ENCODE measurements at places on chromosomes 7 and 10. TPM values are rescaled to one million over a fixed set of nuclear protein-coding genes. Genes with fewer than 3 reads are reported as not detected.

DNA sequence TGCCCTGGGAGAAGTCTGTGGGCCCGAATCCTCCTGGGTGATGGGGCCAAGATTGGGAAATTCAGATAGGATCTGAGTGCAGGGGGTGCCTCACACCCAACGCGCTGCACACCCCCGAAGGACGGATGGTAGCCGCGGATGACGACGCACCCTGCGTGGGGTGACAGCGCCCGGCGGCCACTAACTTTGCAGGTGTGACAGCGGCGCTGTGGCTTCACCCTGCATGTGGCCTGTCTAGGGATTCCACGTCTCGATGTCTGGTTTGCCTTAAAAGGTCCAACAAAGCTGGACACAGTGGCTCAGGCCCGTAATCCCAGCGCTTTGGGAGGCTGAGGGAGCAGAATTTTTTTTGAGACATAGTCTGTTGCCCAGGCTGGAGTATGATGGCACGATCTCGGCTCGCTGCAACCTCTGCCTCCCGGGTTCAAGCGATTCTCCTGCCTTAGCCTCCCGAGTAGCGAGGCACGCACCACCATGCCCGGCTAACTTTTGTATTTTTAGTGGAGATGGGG is 18.6 kb downstream of the ADAP1 start:
- H3K4me1 ChIP-seq = no peaks in the 10 kb centered on the region
- H3K27me3 ChIP-seq = no peaks in the 10 kb centered on the region
- DNase-seq = no peak

DNA sequence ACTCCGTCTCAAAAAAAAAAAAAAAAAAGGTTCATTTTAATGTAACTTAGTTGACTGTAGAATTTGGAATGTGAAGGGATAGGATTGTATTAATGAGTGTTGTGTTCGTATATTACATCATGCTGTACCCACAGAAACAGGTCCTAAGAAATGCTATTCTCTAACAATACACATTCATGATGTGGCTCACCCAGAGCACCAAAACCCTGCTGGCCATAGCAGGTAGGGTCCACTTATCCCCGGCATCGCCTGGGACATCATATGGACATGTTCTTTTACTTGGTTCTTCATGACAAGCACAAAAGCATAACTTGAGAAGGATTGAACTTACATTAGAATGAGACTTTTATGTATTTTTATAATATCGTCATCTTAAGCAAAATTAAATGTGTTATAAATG is 241.5 kb downstream of the CACNB2 start:
- H3K4me1 ChIP-seq = peaks cover 4% of the 10 kb centered on the region
- no peak overlapping the region for H3K4me3 ChIP-seq
- H3K27me3 ChIP-seq = no peaks in the 10 kb centered on the region
- H3K27ac ChIP-seq = no peak overlapping the region
- H3K36me3 ChIP-seq = no peaks in the 10 kb centered on the region

DNA sequence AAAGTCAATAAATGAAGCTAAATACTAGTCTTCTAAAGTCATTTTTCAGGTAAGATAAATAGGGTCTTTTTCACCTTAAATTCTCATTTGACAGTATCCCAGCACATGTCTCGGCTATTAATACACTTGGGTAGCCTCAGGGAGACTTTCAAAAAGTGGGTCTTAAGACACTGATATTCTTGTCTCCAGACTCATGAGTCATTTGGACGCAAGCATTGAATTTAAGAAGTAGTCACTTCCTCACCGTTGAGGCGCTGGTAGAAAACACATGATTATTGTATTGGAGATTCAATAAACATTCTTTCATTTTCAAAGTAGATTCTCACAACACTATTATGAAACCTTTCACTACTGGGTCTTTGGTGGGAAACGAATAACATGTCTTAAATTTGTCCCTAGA is 108.9 kb upstream of the SP8 start:
- H3K27ac ChIP-seq = no peak overlapping the region
- no peak for DNase-seq
- H3K36me3 ChIP-seq = no peaks in the 10 kb centered on the region
- no peak overlapping the region for H3K4me3 ChIP-seq
- no peaks in the 10 kb centered on the region for H3K4me1 ChIP-seq
- no peaks in the 10 kb centered on the region for H3K27me3 ChIP-seq

- H3K27me3 ChIP-seq = no peaks in the 10 kb centered on the region
- peaks cover 2% of the 10 kb centered on the region for H3K4me1 ChIP-seq
- no peak overlapping the region for H3K4me3 ChIP-seq
- H3K27ac ChIP-seq = no peak overlapping the region
- no peaks in the 10 kb centered on the region for H3K36me3 ChIP-seq
- no peak for DNase-seq
Measured at GRCh38 chr10:74690393-74690792, 136.0 kb upstream of the KAT6B start.

Gene IL2RA
- 2.4 TPM for total RNA-seq

- H3K4me3 ChIP-seq = no peak overlapping the region
- no peak for DNase-seq
- no peaks in the 10 kb centered on the region for H3K27me3 ChIP-seq
- H3K36me3 ChIP-seq = no peaks in the 10 kb centered on the region
Measured at GRCh38 chr7:97003262-97004246, 1.8 kb upstream of the DLX6 start.

- no peak for DNase-seq
- no peaks in the 10 kb centered on the region for H3K4me1 ChIP-seq
- H3K36me3 ChIP-seq = no peaks in the 10 kb centered on the region
- no peaks in the 10 kb centered on the region for H3K27me3 ChIP-seq
- no peak overlapping the region for H3K27ac ChIP-seq
Measured at GRCh38 chr10:11344550-11344949, 266.9 kb downstream of the USP6NL start.

DNA sequence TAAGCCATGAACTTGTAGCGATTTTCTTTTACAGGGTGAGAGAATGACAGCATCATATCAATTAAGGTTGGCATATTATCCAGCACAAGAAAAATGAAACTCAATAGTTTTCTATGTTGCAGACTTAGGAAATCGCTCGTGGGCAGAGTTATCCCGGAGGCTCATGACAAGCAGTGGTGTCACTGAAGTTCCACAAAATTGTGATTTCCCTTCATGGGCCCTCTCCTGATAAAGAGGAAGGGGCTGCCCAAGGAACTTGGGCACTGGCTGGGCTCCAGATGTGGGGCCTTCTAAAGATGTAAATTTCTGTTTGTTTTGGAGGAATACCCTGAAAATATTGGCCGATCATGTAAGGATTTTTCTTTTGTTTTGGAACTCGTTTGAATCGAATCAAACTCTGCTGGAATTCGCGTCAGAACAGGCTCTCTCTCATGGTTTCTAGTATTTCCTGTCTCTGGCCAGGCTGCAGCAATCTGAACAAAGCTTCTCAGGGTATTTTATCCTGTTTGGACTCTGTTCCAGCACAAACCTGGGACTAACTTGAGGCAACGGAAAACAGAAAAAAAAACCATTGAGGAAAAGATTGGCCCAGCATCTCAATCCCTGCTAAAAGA is 340.6 kb upstream of the NRP1 start:
- no peaks in the 10 kb centered on the region for H3K27me3 ChIP-seq
- H3K4me1 ChIP-seq = peaks cover 2% of the 10 kb centered on the region
- DNase-seq = no peak
- H3K27ac ChIP-seq = no peak overlapping the region
- no peak overlapping the region for H3K4me3 ChIP-seq

Gene PI4K2A
- 14.2 TPM for total RNA-seq

Gene CCDC172
- total RNA-seq = not detected

DNA sequence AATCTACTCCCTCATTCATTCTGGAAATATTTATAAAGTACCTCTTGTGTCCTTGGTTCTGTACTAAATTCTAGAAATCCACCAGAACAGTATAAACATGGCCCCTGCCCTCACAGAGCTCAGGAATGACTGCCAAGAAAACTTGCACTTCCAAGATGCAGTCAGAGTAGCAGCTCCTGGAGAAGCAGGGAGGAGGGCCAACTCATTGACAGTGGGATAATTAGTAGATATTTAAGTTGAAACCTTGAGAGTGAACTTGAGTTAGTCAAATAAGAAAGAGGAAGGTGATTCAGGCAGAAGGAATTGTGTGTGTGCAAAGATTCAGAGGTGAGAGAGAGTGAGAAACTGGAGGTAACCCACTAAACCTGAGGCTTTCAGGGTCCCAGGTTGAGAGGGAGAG is 182.2 kb upstream of the INHBA start:
- peaks cover 10% of the 10 kb centered on the region for H3K4me1 ChIP-seq
- H3K27ac ChIP-seq = no peak overlapping the region
- DNase-seq = no peak
- H3K27me3 ChIP-seq = no peaks in the 10 kb centered on the region
- H3K4me3 ChIP-seq = no peak overlapping the region
- no peaks in the 10 kb centered on the region for H3K36me3 ChIP-seq

DNA sequence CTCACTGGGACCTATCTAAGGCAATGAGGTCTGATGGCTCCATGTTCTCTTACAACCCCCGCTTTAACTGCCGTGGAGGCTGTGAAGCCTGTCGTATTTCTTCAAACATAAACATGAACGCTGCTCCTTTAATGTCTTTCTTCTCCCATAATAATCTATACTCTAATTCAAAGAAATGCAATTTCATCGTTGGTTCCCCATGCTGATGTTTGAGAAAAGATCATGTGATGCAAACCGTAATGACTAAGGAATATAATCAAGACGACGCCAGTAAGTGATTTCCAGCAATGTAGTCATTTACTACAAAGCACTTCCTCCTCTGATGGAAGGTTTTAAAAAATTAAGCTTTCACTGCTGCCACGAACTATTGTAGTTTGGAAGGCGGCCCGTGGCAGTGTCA is 102.6 kb upstream of the NEBL start:
- H3K27me3 ChIP-seq = no peaks in the 10 kb centered on the region
- H3K4me3 ChIP-seq = no peak overlapping the region
- H3K4me1 ChIP-seq = no peaks in the 10 kb centered on the region
- no peak overlapping the region for H3K27ac ChIP-seq

- DNase-seq = no peak
- H3K27ac ChIP-seq = no peak overlapping the region
- no peaks in the 10 kb centered on the region for H3K4me1 ChIP-seq
- H3K4me3 ChIP-seq = no peak overlapping the region
- no peaks in the 10 kb centered on the region for H3K36me3 ChIP-seq
Measured at GRCh38 chr10:13959443-13960359, 371.0 kb downstream of the FRMD4A start.

DNA sequence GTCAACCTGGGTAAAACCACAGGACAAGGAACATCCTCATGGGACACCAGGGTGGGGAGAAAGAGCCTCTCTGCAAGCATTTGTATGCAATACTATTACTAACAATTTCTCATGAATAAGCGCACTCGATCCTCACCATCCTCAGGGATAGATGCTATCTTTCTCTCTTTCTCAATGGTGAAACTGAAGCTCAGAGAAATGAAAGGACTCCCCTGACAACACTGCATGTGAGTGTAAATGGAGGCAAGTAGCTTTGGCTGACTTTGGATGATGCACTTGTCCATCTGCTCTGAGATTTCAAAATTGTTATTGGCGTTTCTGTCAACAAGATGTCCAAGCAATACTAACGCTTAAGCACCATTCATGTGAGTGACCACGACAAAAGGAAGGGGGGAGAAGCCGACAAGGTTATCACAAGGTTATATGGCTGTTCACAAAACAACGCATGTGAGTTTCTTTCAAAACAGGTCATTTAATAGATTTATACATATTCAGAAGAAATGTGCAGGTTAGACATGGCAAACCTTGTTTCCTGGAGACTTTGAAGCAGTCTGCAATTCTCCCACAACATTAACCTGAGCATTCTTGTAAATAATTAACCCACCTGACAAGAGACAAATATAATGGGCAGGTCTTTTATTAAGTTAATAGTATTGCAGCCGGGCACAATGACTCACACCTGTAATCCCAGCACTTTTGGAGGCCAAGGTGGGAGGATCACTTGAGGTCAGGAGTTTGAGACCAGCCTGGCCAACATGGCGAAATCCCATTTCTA is 54.0 kb downstream of the IFIT5 start:
- no peaks in the 10 kb centered on the region for H3K27me3 ChIP-seq
- DNase-seq = no peak
- no peak overlapping the region for H3K27ac ChIP-seq
- no peaks in the 10 kb centered on the region for H3K36me3 ChIP-seq
- no peaks in the 10 kb centered on the region for H3K4me1 ChIP-seq

DNA sequence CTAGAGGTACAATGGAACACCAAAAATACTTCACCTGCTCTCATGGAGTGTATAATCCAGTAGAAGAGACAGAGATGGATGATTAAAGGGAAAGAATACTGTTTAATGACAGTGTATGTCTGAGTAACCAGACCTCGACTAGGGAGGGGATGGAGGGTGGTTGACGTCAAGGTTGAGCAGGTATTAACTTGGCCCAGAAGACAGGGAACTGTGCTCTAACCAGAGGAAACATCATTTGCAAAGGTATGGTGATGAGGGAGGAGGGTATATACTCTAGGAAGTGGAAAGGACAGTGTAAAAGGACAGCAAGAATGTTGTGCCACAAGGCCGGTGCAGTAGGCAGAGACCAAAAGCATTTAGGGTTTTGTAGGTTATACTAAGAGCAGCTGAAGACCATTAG is 2.9 kb downstream of the MIOS start:
- H3K27ac ChIP-seq = no peak overlapping the region
- H3K4me1 ChIP-seq = no peaks in the 10 kb centered on the region
- no peak for DNase-seq
- no peaks in the 10 kb centered on the region for H3K36me3 ChIP-seq

Gene SVOPL
- total RNA-seq = not detected

DNA sequence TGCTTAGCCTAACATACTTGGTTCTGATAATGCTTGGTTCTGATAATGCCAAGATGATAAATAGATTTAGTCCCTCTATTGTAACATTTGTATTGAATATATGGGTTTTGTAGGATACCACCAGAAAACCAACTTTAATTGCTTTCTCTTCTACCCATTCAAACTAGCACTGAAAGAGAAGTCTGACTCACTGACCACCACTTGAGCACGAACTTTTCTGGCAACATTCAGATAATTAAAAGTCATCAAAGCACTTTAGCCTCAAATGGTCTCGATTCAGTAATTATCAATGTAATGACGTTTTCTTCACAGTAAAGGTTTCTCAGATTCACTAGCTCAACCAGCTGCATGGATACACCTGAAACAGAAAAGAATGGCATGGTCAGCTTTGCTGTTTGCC is 63.0 kb downstream of the HDAC9 start:
- no peaks in the 10 kb centered on the region for H3K27me3 ChIP-seq
- H3K4me1 ChIP-seq = peaks cover 13% of the 10 kb centered on the region
- H3K36me3 ChIP-seq = no peaks in the 10 kb centered on the region
- peak overlapping the region; percentile 67 for H3K27ac ChIP-seq
- DNase-seq = no peak

Gene CYP3A4
- not detected for total RNA-seq

Gene TSPAN13
- total RNA-seq = 20.9 TPM

Gene PITRM1
- 107 TPM for total RNA-seq

Gene FOXP2
- total RNA-seq = 17.6 TPM

DNA sequence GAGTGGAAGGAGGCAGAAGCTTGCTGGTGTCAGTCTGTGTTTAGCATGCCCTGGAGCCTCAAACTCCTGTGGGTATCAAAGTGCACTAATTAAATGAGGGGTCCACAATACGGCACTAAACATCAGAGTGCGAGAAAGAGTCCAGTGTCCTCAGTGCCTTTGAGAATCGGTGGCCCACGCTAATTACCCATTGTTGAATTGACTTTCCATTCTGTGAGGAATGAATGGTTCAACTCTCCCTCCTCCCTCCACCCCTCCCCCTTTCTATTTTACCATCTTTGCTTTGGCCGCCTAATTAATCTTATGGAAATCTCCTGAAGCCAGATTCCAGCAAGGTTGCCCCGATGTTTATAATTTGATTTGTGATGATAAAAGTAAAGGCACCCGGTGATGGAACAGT is 217.8 kb downstream of the TFEC start:
- DNase-seq = no peak
- no peak overlapping the region for H3K4me3 ChIP-seq
- no peaks in the 10 kb centered on the region for H3K36me3 ChIP-seq
- no peak overlapping the region for H3K27ac ChIP-seq

Gene FGL2
- total RNA-seq = 246 TPM

Gene DPYSL4
- 1.4 TPM for total RNA-seq
